ENCODE measurements at places on chromosomes 5 and 9.

DNA sequence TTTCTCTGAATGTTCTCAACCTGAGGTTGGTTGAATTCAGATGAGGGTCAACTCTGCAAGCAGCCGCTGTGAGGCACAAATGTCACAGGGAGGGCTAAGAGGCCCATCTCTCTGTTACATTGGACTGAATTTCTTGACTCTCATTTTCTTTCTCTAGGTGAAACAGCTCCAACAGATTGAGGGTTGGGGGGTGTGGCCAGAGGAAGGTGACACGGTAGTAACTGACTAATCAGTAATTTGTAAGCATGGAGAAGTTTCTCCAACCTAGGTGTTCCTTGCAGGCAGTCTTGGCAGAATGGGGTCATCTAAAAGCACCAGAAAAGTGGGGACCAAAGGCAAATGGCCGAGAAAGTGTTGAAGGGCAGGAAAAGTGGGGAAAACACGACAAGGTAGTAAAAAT lies 16.8 kb downstream of the CCT5 start:
- no peak for DNase-seq

GRCh38 chr9:109143881-109144562 lies 23.0 kb downstream of the FRRS1L start:
- DNase-seq: peak; percentile 30

DNA sequence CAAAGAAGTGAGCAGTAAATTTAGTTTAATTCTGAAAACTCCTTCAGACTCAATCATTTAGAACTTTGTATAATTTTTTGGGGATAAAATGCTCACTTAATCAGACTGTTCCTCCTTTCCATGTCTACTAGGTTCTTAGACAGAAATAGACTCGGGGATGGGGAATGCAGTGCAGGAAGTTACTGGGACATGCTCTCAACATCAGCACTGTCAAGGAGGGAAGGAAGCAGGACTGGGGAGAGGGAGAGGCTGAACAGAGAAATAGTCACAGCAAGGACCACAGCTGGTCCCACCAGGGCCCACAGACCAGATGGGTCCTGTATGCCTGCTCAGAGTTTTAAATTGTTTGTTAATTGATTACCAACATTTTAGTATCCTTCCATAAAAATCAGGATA lies 310.1 kb upstream of the MSX2 start:
- DNase-seq: no peak

- no peak for DNase-seq
Observed at GRCh38 chr5:82925061-82925411, 152.2 kb downstream of the TMEM167A start.
